T-helper 17 cell (primary cell): ENCODE measurements at places on chromosomes 2 and 18.

GRCh38 chr18:13712400-13713131 is 13.8 kb downstream of the FAM210A start:
- no peak for DNase-seq

DNA sequence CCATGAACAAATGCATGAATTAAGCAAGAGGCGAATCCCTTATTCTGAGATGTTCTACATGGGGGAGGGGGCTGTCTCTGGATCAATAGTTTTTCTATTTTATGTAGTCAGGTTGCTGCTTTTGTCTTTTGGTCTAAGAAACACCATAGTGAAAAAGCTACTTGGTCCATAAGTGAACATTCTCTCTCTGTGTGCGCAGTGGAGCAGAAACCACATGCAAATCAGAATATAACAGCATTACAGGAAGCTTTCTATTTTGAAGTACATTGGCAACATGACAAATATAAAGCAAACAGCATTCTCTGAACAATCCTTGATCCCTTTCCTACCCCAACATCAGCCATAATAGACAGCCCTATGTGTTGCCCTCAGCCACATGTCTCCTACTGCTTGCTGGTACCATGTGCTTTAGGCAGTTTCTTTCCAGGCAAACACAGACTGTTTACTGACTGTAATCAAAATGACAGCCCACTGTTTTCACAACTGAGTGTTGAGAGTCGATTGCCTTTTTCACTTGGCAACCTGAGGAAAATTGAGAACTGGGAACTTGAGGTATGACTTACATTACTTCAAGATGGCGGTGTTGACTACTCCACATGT is 10.6 kb downstream of the SCN3A start:
- no peak for DNase-seq

GRCh38 chr18:45349467-45349866 is 265.8 kb upstream of the SLC14A2 start:
- DNase-seq, result no peak

DNA sequence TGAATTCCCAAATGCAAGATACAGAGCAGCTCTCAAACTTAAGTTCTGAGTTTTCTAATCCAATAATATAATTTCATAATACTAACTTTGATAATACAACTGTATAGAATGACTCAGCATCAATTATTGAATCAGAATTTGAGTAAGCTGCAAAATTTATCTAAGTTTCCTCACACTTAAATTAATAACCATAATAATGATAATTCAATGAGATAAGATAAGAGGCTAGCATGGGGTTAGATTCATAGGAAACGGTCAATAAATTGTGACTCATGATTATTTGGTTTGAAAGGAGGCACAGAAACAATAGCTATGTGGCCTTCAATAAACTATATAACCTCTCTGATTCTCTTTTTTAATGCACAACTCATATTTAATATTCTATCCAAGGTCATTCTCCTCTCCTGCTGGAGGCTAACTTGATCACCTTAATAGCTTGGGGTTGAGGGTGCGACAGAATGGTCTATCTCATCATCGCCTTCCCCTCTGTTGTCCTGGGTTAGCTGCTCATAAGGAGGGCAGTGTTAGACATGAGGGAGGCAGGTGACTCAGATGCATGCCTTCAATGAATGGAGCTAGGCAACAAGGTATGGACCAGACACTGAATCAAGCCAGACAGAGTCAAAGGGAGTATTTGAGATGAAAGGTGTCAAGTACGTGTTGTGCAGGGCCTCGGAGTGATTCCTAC is 36.2 kb upstream of the BMP10 start:
- no peak for DNase-seq

GRCh38 chr18:58045242-58046092 is 1.4 kb downstream of the NEDD4L start:
- DNase-seq, result peak; percentile 31
